ENCODE measurements at places on chromosomes 2 and 18.

DNA sequence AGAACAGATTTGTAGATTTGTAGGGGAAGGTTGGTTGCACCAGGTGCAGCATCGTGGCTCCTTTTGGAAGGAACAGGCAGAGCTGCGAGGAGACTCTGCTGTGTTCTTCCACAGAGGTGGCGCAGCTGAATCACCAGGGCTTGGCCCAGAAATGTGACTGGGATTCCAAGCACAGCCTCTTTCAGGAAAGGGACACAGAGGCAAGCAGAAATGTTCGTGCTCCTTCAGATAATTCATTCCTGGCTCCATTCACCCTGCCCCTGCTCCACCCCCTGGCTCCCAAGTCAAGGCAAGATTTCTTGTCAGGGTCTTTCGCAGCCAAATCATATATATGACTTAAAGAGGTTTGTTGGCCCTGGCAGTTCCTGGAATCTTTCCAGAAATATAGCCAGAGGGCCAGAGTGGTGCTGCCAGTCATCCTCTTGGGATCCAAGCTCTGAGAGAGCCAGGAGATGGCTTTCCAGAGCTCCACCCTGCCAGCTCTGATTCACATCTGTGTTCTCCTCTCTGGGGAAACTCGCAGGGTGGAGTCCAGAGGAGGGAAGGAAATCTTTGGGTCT, 203.9 kb upstream of the TANK start:
- no peak for DNase-seq

- DNase-seq = no peak
These were observed 67.9 kb downstream of the SLC9A4 start for GRCh38 chr2:102540882-102541281.

- DNase-seq = no peak
These were observed 23.0 kb downstream of the ERMN start for GRCh38 chr2:157302492-157303099.

- DNase-seq = no peak
These were observed 16.2 kb downstream of the GULP1 start for GRCh38 chr2:188307850-188308283.

GRCh38 chr2:200635251-200635650, 49.4 kb downstream of the AOX1 start:
- DNase-seq = no peak

GRCh38 chr2:45273412-45274249, 264.4 kb upstream of the SIX2 start:
- no peak for DNase-seq

DNA sequence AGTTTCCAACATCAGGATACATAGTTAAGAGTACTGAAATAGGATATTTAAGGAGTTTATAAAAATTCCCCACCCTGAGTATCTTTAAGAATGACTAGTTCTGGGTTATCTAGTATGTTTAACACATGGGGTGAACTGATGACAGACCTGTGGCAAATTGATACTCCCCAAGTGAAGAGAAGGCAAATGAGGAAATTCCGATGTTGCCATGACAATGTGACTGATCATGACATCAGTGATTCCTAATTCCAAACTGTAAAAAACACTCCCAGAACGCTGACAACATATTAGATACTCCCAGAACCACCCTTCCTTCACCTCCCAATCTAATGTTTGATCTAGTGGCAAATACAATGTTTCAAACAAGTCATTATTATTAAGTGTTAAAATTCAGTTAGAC, 77.6 kb downstream of the RBMS1 start:
- DNase-seq = no peak

DNA sequence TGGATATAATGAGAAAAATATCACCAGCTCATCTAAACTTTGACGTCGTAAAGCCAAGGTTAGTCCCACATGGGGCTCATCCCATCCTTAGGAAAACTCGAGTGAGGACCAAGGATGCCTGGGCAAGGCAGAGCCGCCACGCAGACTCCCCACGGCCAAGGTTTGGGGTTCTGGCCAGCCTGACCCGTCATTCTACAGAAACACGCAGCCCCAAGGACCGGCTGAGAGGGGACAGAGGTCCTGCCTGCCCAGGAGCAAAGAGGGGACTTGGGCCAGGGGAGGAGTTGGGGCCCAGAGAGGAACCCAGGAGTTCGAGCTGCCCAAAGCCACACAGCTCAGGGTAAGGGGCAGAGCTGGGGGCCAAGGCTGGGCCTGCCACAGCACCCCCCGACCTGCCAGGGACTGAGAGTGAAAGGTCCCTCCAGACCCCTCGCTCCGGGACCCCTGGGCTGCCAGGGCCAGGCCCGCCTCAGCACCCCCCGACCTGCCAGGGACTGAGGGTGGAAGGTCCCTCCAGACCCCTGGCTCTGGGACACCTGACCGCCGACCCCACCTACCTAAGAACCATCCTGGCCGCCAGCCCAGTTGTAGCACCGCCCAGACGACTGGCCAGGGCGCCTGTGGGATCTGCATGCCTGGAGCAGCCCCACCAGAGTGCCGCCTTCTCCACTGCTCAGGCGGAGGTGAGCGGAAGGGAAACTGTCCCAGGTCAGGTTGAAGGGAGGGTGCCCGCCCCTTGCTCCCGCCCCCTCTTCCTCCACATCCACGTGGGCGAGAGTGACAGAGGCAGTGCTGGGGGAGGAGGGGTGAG, at the start of gene PDCD1:
PDCD1 (minus strand) TSS at position 689 of the 811 bp plus-strand sequence; CDS start at position 633, 56 bp downstream.
- peak; percentile 63 for DNase-seq

- no peak for DNase-seq
These were observed 482.9 kb upstream of the SPRED2 start for GRCh38 chr2:65915273-65915672.

DNA sequence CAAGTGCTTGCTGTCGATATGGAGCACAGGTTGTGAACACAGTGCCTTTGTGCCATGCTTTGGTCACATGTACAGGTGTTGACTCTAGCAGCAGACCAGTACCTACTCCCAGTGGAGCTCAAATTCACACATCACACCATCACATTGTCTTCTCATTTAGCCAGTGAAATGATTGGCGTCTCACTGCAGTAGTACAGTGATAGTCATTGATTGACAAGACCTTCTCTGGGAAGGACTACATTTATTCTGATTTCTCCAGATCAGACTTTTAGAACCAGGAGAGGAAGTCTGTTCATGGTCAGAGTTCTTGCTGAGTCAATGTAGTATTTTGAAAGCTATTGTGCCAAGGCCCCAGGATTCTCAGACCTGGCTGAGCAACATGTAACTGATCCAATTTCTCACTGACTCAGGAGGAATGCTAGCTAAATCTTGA, 75.2 kb downstream of the FMNL2 start:
- no peak for DNase-seq

Measured in stimulated activated CD4-positive, alpha-beta T cell treated with anti-CD3 and anti-CD28 coated beads, Interleukin-1b, Interleukin-23, amount 100 ng/mL, for 4 hours (primary cell).